ENCODE measurements at places on chromosomes 2 and 18.

GRCh38 chr18:77464917-77465316 is 215.3 kb downstream of the GALR1 start:
- no peak for DNase-seq

- DNase-seq = no peak
These were observed 204.5 kb upstream of the SPRED2 start for GRCh38 chr2:65636813-65637483.

DNA sequence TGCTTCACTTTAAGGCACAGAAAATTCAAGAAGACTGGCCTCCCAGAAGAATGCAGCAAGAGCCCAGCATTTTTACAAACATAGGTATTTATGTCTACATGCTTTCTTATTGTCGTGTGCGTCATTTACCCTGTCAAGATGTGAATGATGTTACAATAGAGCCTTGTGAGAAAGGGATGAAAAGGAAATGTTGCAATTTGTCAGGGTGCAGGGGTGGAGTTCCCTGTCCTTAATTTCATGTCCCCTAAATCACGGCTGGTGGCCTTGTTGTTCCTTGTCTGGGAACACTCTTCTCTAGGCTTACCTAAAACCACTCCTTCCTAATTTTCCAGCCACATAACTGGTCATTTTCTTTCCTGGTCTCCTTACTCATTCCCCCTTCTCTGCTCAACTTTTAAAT is 194.2 kb downstream of the TXNL1 start:
- no peak for DNase-seq

GRCh38 chr2:62801814-62802523 is 96.5 kb downstream of the EHBP1 start:
- no peak for DNase-seq

DNA sequence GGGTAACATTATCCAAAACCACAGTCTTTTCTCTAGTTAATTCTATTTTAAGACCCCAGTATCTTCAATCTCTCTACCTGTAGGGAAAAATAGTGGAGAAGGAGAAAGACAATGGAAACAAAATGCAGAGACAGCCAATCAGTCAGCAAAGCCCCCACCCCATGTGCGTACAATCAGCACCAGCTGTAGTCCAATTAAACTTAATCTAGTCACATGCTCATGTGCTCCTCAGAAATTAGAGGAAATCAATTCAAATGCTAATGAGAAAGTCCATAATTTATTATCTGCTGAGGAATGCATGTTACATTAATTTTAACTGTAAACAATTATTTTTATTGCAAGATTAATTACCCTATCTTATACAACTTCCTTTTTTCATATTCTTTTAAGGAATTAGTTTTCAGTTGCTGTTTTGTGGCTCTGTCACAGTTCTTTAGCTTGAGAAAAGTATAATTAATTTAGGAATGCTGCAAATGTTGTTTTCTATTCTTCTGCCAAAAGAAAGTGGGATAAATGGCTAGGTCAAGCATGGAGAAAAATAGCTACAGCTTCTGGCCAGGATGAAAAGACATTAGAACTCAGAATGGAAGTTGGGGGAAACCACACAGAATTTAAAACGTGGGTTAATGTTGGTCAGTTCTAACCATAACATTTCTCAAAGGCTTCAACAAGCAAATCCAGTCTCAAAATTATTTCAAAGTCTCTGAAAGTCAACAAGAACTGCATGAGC is 232.4 kb upstream of the HNRNPA3 start:
- no peak for DNase-seq
